ENCODE measurements at places on chromosomes 12 and 14.
A peak's percentile ranks its signal among the peaks of the same experiment; 100 is the strongest.

GRCh38 chr12:93676408-93677194 lies 574 bp upstream of the CRADD start:
- DNase-seq = no peak

- no peak for DNase-seq
Observed at GRCh38 chr14:104735830-104736642, 12.0 kb downstream of the ADSS1 start.

GRCh38 chr14:23566778-23567185 lies 809 bp downstream of the AP1G2 start:
- DNase-seq = peak; percentile 28

GRCh38 chr14:67517083-67517482 lies 16.0 kb upstream of the PLEKHH1 start:
- no peak for DNase-seq

GRCh38 chr14:59251811-59252771 lies 63.6 kb downstream of the DAAM1 start:
- DNase-seq = peak; percentile 93

DNA sequence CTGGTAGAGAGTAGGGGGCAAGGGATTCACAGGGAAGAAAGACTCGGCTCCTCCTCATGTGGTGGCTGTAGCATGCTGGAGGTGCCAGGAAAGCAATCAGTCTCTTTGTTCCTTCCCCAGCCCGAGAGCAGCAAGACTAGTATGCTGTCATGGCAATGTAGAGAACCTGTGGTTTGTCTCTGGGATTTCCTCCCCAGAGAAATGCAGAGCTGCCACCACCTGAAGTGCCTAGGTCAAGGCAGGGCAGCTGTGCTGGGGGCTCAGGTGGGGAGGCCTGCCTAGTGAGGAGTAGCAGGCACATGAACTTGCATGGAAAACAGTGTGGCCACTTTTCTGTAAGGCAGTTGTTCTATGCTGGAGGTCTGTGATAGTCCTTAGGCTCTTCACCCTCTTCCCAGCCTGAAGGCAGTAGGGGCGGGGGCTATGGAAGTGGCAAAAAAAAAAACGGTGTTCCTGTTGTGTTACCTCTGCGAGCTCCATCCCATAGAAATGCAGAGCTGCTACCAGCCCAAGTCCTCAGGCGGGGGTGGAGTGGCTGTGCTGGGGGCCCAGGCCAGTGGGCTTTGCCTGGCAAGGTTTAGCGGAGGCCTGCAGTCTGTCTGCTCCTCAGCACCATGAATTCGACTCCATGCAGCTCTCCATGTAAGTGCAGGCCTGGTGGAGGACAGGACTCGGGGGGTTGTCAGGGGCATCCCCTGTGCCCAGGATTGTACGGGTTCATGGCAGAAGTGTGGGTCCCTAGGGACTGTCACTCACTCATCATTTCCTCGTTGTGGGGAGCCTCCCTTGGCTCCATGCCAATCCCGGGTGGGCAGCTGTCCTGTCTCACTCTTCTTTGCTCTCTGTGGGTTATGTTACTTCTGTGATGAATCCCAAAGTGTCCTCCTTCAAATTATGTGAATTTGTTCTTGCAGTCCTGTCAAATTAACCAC lies 4.1 kb upstream of the CLEC4D start:
- no peak for DNase-seq

DNA sequence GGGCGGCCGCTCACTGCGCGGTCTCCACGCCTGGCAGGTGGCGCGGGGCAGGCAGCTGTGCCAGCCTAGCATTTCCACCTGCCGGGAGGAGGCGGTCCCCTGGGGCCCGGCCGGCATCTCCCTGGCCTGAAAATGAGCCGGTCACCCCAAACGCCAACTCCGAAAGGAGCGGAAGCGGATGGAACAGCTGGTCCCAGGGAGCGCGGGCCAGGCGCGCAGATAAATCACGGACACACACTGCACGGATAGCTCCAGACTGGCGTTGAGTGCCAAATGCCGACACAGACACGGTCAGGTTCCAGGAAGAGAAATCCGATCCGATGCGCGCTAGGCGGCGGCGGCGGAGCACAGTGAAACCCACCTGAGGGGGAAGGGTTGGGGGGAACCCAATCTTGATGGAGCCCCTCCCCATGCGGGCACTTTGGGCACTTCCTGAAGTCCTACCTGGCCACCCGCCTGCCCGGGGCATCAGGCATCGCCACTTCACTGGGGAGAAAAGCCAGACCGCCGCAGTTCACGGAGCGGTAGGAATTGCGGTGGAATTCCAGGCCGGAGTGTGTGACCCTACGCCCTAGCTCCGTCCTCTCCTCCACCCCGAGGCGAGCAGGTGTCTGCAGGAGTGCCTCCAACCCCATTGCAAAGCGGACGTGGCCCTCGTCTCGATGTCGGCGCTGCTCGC lies 624 bp upstream of the PLEKHD1 start:
- no peak for DNase-seq

DNA sequence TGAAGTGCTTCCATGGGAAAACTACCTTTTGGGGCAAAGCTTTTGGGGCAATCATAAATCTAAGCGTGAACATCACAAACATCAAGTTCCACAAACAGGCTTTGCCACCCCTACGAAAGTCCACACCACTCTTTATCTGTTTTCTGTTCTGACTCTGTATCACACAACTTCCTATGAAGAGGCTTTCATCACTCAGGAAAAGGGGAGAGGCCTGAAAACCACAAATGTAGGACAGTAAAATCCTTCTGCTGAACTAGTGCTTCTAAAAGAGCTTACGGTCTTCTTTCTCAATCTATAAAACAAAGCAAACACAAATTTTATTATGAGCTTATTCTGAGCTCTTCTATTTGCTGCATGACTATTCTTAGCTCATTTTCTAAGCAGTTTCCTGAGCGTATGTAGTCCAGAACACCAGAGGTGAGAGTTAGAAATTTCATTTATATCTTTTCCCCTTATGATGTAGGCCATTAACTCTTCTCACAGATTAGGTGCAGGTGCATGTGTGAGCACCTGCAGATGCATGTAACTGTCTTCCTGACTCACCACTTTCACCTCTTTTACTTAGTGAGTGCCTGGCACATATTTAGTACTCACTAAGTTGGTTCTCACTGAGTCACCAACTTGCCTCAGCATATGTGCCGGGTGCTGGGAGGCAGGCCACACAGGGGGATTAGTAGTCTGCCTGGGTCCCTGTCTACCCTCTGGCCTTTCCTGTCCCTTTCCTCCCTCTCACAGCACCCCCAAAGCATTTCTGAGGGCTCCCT lies 32.9 kb upstream of the SYCP3 start:
- no peak for DNase-seq

- DNase-seq = no peak
Observed at GRCh38 chr12:73598626-73599025, 939.0 kb upstream of the ATXN7L3B start.

DNA sequence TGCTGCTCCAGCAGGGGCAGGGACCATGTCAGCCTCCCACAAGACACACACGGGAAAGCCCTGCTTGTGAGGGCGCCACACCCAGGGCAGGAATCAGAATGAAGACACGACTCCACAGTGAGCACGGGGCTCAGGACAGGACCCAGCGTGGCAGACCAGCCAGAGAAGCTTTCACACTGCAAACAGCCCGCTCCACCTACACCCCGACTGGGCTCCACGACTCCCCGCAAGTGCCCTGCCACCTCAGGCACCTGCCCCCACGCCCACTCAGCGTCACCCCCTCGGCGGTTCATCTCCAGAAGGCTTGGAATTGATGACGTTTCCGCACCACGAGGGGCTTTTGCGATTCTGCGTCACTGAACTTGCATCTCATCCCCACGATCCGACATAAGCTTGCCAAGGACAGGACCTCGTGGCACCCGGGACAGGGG lies 91.1 kb downstream of the FBXL14 start:
- no peak for DNase-seq

GRCh38 chr12:47807338-47807737 lies 12.4 kb downstream of the HDAC7 start:
- DNase-seq = peak; percentile 45

- DNase-seq = no peak
Observed at GRCh38 chr12:75854681-75855309, 176.8 kb downstream of the PHLDA1 start.

- no peak for DNase-seq
Observed at GRCh38 chr14:85921241-85921640, 391.3 kb downstream of the FLRT2 start.

DNA sequence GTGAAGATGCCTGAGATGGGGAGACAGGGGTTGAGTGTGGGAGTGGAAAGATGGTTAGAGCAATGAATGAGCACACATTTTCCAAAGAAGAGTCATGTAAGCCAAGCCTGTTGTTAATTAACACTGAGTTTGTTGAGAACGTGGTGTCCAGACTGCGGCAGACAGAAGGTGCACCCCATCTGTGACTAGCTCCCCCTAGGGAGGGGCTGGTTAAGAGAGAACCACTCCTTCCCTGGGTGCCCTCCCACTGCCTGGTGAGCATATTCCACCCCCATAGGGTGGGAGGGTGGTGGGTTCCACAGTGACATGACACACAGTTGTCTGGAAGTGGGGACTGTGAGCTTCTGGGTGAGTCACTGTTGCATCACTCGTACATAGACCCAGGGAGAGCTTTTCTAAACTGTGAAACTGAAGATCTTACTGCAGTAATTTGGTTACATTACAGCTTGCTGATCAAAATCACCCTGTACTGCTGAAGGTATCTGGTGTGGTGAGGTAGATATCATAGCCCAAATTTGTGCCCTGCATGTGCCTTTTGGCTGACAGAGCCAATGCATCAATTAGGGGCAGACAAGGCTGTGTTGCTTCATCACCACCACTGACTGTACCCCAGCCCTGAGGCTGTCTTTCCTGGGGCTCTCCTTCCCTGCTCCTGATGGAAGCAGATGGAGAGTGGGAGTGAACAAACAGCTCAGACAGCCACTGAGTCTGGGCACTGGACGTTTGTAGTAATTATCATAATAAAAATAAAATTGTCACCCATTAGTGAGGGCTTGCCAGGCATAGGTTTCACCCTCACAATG lies 150.9 kb downstream of the EMP1 start:
- DNase-seq = peak; percentile 60

GRCh38 chr14:44438936-44439335 lies 68.1 kb downstream of the FSCB start:
- no peak for DNase-seq

- DNase-seq = no peak
Observed at GRCh38 chr14:60974090-60974651, 6.7 kb downstream of the TRMT5 start.

GRCh38 chr12:65876161-65876560 lies 51.9 kb downstream of the HMGA2 start:
- DNase-seq = no peak

GRCh38 chr14:96284430-96284829 lies 28.4 kb downstream of the BDKRB1 start:
- DNase-seq = no peak

DNA sequence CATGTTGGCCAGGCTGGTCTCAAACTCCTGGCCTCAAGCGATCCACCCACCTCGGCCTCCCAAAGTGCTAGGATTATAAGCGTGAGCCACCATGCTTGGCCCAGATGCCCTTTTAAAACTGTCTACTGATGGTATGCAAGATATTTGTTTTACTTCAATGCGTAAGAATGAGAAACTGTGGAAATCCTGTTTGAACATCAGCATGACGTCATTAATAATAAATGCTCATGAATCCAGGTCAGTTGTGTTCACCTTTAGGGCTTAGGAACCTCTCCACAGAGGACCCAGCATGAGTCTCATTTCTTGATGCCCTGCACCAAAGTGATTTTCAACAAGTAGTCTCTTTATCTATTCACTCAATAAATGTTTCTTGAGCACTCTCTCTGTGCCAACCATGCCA lies 34.5 kb upstream of the FOS start:
- no peak for DNase-seq

DNA sequence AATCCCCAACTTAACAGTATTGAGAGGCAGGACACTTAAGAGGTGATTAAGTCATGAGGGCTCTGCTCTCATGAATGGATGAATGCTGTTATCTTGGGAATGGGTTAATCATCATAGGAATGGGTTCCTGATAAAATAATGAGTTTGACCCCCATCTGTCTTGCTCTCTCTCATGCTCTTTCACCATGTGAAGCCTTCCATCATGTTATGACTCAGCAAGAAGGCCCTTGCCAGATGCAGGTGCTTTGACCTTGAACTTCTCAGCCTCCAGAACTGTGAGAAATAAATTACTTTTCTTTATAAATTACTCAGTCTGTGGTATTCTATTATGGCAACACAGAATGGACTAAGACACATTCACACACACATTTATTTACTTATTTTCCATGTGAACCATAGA lies 89.0 kb upstream of the PPM1H start:
- no peak for DNase-seq

GRCh38 chr12:82644896-82645295 lies 41.8 kb upstream of the TMTC2 start:
- DNase-seq = no peak

DNA sequence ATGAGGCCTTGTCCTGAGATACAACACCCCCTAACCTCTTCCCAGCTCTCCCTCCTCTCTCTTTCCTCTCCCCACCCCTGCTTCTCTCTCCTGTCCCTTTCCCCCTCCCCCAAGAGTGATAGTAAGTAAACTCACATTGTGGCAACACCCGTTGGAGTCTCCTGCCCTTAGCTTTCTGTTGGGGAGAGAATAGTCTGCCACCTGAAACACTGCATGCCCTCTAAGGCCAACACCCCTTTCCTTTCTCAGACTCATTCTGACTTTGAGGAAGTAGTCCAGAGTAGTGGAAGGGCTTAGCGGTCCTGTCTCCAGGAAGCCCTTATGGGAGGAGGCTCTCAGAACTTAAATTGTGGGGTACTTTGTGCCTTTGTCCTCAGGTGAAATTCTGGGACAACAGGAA lies 95.2 kb downstream of the PRKCH start:
- DNase-seq = no peak

DNA sequence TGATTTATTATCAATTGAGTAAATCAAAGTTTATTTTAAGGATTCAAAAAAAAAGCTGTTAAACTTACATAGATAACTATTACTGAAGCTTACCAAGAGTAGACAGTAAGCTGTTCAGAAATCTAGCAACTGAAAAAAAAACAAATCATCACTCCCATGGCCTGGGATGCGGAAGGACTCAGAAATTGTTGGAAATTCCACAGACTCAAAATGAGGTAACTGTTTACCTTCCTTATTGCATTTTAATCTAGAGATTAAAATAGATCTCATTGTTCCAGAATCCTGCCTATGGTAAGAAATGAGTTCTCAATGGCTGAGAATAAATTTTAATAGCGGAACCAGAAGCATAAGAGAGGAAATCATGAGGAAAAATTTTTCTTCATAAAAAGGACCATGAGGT lies 87.2 kb downstream of the PPM1H start:
- no peak for DNase-seq

GRCh38 chr14:79588398-79588797 lies 622.9 kb downstream of the DIO2 start:
- no peak for DNase-seq

- DNase-seq = peak; percentile 86
Observed at GRCh38 chr14:104932676-104933631, 8.3 kb downstream of the PLD4 start.

GRCh38 chr14:92994131-92994676 lies 71.3 kb downstream of the CHGA start:
- DNase-seq = no peak

- DNase-seq = no peak
Observed at GRCh38 chr12:98727196-98727595, 82.1 kb downstream of the APAF1 start.

GRCh38 chr12:48164451-48164850 lies 7.1 kb upstream of the ASB8 start:
- DNase-seq = no peak
